ENCODE measurements at places on chromosomes 3 and 15. TPM values are rescaled to one million over a fixed set of nuclear protein-coding genes. Genes with fewer than 3 reads are reported as not detected.

- no peak for DNase-seq
Observed at GRCh38 chr3:170437176-170437575, 18.5 kb downstream of the CLDN11 start.

Gene TRIM69
- total RNA-seq, result 83.4 TPM

- DNase-seq, result no peak
Observed at GRCh38 chr3:71684757-71685386, 40.3 kb downstream of the EIF4E3 start.

- no peak for DNase-seq
Observed at GRCh38 chr15:92306663-92307062, 87.0 kb upstream of the ST8SIA2 start.

Gene FGF7
- not detected for total RNA-seq

Gene CLDN11
- total RNA-seq, result not detected

Gene GPR149
- total RNA-seq, result not detected

Data from activated CD4-positive, alpha-beta memory T cell treated with anti-CD3 and anti-CD28 coated beads, Interleukin-2, amount 10 ng/mL, durations not matched to agents 7 days and 5 days (primary cell).